ENCODE measurements at places on chromosomes 16 and 17.

- DNase-seq, result no peak
These were observed 130.8 kb downstream of the SDK2 start for GRCh38 chr17:73513426-73513825.

GRCh38 chr17:59846394-59847165 lies 46.2 kb downstream of the TUBD1 start:
- DNase-seq, result no peak

- peak; percentile 17 for DNase-seq
These were observed 1.8 kb downstream of the ALKBH5 start for GRCh38 chr17:18185391-18185790.

DNA sequence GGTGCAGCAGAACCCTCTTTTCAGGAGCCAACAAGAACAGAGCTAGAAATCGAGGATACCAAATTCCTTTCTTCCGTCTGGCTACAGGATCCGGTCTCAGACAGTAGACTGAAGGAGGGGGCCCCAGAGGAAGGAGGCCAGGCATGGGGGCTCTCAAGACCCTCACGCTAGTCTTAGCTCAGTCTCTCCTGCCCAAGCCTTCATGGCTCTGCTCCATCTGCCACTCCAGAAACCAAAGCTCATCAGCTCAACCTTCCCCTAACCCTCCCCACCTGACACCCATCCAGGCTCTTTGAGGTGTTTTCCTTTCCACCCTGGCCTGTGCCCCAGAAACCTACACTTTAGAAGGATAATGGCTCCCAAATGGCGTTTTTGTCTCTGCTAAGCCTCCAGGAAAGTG lies 6.2 kb upstream of the TMEM92 start:
- no peak for DNase-seq

GRCh38 chr16:58695368-58695767 lies 10.8 kb upstream of the SLC38A7 start:
- no peak for DNase-seq

DNA sequence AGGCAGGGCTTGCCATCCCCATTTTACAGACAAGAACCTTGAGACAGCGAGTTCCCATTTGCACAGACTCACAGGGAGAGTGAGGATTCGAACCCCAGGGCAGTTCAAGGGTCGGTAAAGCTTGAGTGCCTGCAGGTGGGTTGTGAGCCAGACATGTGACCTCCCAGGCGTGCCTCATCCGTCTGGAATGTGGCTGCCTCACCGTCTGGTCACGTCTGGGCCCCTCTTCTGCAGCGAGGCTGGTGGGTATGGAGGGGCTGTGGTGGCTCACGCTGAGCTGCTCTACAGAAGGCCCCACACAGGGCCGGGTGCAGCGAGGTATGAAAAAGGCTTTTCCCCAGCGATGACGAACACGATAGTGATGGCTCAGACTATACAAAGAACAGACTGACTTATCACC lies 35.8 kb upstream of the LHX1 start:
- DNase-seq, result peak; percentile 56

DNA sequence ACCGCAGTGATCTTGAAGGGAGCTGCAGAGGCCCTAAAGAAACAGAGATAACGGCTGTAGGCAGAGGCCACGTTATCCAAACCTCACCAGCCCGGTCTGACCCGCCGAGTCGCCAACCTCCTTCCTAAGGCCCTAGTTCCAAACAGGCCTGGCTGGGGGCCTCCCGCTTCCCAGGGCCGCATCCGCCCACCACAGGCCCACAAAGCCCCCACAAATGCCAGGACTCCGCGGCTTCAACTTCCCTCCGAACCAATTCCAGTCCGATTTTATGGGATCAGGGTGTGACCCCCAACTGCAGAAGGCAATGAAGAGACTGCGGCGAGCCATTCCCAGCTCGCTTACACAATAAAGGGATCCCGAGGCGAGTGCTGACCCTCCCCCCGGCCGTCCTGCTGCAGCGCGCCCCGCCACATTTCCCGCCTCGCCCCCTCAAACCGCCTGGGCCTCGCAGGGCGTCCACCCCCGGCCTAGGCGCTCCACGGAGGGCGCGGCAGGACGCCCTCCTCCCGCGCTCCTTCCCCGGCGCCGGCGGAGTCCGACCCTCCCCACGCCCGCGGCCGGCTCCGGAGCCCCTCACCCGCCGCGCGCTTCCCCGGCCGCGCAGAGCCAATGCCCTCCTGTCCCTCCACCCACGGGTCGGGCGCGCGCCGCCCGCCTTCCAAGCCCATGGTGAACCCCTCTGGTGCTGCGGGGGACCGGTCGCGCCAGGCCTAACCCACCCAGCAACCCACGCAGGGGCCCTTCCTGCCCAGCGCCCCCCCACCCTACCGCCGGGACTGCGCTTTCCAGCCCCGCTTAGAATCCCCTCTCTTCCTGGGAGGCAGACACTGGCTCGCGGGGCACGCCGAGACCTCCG lies 926 bp downstream of the MYH10 start:
- DNase-seq, result peak; percentile 81

DNA sequence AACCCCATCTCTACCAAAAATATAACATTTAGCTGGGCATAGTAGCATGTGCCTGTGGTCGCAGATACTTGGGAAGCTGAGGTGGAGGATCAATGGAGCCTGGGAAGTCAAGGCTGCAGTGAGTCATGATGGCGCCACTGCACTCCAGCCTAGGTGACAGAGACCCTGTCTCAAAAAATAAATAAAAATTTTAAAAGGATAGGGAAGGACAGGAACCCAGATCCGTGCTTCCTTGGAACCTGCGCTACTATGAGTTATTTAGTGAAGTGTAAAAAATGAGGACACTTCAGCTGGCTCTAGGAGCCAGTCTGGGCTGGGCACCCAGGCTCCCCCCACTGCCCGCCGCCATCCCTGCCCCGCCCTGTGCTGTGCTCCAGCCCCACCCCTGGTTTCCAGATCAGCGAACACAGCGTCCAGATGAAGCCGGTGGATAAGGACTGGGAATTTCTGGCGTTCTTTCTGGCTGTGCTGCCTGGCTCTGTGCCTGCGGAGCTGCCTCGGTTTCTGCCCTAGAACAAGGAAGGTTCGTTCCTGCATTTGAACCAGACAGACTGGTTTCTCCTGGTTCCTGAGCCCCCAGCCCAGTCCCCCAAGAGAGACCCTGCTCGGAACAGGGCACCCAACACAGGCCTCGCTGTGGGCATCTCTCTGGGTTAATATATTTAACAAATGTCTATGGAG lies 18.5 kb downstream of the PLLP start:
- peak; percentile 39 for DNase-seq

DNA sequence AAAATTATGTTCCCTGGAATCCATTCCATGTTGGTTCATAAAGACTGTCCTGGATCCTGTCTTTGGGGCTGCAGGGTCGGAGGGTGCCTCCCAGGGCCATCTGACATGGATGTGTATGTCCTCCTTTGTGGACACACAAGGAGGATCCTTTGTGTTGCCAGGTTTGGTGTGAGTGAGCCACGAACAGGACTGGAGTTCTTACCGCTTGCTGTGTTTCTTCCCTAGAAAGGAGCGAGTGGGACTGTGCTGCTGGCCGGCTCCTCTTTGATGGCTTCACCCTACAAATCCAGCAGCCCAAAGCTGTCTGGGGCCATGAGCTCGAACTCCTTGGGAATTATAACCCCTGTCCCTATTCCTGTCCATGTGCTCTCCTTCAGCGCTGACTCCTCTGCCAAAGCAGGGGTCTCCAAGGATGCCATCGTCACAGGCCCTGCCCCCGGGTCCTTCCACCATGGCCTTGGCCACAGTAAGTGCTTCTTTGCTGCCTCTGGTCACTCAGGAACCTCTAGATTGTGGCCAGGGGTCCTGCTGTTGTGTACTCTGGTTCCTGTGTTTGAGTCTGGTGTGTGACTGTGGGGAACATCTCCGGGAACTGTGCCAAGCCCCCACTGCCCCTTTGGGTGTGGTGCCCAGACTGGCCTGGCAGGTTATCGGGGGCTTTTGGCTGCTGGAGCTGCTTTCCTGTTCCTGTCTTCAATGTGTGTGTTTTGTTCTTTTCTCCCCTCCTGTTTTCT lies 29.5 kb downstream of the UBN1 start:
- DNase-seq, result no peak

GRCh38 chr16:62545039-62545438 lies 508.8 kb upstream of the CDH8 start:
- DNase-seq, result no peak

DNA sequence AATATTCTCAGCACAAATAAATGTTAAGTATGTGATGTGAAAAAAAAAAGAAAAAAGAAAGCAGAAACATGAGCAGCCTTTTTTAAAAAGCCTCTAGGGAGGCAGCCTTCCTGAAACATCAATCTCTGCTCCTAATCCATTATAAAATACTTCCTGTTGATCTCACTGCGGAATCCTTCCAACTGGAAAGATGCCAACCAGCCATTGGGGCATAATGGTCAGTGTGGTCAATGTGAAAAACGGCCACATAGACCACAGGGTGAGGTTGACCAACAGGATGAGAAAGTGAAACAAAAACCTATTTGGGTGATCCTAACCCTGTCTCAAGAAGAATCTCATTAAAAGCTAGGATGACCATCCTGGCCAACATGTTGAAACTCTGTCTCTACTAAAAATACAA lies 26.1 kb upstream of the ABCA8 start:
- DNase-seq, result no peak

- DNase-seq, result no peak
These were observed 65.1 kb downstream of the SOCS1 start for GRCh38 chr16:11190588-11191560.

DNA sequence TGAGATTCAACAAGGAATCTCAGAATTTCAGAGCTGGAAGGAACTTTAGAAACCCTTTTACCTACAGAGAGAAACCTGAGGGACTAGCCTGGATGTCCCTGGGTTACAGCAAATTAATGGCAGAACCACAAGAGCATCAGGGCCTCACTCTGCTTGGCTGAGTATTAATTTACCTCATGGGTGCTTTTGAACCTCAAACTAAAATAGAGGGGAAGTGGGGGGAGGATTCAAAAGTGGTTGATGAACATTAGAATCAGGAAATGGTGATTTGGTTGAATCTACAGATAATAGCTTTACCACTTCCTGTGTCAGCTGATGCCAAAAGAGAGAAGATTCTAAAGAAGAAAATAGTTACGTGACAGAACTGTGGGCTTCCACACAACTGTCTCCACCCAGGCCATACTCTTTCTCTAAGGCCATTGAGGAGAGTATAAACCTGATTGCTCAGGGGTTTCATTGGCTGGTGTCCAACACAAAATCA lies 11.3 kb upstream of the SKAP1 start:
- no peak for DNase-seq
